ENCODE measurements at places on chromosomes 13 and 19.

- no peak for DNase-seq
Measured at GRCh38 chr19:45958769-45959516, 14.7 kb downstream of the NOVA2 start.

- DNase-seq: no peak
Measured at GRCh38 chr19:48678201-48678600, 5.4 kb upstream of the NTN5 start.

- no peak for DNase-seq
Measured at GRCh38 chr13:36130193-36130551, 1.0 kb downstream of the DCLK1 start.

- DNase-seq: no peak
Measured at GRCh38 chr19:10677751-10678150, 23.5 kb upstream of the QTRT1 start.

DNA sequence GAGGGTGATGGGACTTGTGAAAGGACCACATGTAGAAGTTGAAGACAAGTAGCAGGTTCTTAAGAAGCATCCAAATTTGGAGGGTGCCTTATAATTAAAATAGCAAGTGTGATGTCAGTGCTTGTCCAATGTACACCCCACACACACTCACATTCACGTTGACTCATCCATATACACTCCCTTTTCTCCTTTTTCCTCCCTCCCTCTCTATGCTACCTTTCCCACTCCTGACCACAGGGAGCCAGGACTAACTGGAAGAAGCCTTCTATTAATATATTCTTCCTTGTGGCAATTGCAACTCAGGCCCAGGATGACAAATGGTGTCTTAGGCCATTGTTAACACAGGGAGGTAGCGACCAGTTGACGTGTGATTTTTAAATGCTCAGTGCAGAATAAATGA is 16.3 kb upstream of the GPR183 start:
- DNase-seq: no peak

GRCh38 chr13:80010846-80011245 is 330.1 kb downstream of the SPRY2 start:
- DNase-seq: no peak

Data from DMS153 (cell line).